ENCODE measurements at places on chromosomes 7 and 10.
A peak's percentile ranks its signal among the peaks of the same experiment; 100 is the strongest.

DNA sequence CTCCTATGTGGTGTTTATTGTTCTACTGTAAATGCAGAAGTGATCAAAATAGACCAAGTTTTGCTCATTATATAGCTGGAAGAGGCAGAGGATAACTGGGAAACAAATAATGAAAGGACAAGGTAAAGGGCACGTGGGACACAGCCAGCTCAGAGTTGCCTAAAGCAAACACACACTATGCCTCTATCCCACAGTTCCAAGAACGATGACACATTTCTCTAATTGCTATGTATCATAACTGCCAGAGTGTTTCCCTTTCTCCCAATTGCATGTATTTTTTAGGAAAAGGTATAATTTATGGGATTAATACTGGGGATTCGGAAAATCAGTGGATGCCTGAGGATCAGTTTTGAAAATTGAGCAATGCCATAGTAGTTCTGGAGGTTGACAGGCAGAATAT is 49.0 kb downstream of the CCDC71L start:
- no peak for DNase-seq

- DNase-seq = no peak
Observed at GRCh38 chr10:87782721-87783120, 35.3 kb downstream of the ATAD1 start.

DNA sequence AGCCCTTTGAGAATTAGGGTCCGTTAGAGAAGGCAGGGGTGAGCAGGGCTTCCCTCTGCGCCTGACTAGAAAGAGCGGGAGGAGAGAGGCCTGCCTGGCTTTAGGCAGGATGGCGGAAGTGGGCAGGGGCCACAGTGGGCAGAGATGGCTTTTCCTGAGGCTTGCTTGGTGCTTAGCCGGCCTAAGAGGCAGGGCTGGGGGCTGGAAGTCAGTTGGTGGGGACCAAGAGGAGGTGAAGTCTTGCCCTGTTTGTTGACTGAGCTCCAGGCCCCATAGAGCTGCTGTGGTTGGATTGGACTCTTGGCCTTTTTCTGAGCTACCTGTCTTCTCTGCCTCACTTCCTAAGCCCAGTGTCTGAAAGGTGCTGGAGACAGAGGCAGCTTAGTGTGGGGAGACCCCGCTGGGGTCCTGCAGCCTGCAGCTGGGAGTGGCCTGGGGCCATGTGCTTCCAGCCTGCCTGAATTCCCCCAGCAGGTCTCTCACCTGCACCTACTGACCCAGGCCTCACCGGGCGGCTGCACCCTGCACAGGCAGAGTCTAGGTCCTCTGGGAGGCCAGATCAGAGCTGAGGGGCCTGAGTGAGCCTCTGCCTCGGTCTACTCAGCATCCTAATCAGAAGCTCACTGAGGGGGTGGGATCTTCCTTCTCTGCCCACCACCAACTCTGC is 4.8 kb downstream of the FAM241B start:
- no peak for DNase-seq

GRCh38 chr10:97320480-97321031 is 1.5 kb downstream of the FRAT1 start:
- DNase-seq = peak; percentile 35

- no peak for DNase-seq
Observed at GRCh38 chr7:64314566-64314965, 805 bp downstream of the ZNF736 start.

DNA sequence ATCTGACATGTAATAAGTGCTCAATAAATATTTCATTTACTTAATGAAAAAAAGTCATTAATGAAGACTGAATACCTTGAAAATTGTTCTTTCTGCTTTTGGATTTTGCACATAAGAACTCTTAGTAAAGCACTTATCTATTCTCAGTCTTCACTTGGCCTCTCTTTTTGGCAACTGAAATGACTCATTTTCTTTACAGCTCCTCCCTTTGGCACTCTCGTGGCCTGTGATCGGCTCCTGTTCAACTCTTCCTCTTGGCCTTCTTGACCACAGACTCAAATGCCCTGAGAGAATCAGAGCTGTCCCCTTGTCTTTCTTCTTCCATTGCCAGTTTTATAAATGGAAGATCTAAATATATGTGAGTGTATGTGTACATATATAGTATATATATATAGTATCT is 54.2 kb downstream of the FOXP2 start:
- no peak for DNase-seq

Data from stimulated activated CD4-positive, alpha-beta T cell treated with anti-CD3 and anti-CD28 coated beads, Interleukin-2, amount 100 ng/mL, for 24 hours (primary cell).